ENCODE measurements at places on chromosomes 16 and 17. TPM values are rescaled to one million over a fixed set of nuclear protein-coding genes. Genes with fewer than 3 reads are reported as not detected.

Gene BICDL2
- 0.33 TPM for polyA plus RNA-seq

Gene KRT37
- not detected for polyA plus RNA-seq

Gene KRTAP4-1
- polyA plus RNA-seq = not detected

Gene KRT24
- not detected for polyA plus RNA-seq

Gene SRL
- 0.22 TPM for polyA plus RNA-seq

DNA sequence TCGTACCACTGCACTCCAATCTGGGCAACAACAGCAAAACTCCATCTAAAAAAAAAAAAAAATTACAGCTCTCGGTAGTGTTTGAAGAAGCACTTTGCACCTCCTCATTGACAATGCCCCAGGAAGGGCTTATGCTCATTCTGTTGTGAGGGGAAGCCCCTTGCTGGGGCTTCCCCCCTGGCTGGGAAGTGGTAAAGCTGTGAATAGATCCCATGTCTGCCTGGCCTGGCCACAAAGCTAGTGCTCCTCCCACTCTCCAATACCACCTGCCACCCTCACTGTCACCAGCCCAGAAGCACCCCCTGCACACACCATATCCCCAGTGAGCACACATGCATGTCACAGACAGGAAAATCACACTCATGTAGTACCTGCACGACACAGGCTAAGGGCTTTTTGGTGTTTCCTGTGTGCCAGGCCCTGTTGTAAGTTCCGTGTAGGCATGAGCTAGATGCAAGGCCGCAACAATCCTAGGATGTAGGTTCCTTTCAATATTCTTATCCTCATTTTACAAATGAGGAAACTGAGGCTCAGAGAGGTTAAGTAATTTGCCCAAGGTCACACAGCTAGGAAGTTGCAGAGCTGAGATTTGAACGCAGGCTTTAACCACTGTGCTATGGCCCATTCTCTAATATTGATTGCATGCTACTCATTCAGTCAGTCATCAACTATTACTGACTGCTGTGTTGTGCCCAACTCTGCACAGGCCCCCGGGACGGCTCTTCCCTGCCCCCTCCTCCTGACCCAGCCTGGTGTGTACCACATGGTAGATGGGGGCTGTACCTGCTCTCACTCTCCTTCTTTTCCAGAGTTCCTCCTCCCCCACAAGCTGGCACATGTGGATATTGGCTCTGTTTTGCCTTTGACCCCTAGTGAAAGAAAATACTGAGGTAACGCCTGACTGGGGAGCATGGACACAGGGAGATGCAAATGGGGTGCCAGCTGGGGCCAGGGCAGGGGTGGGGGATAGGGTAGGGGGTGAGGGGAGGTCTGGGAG lies 11.9 kb upstream of the COL1A1 start:
- DNase-seq = no peak
- H3K4me1 ChIP-seq = peaks cover 3% of the 10 kb centered on the region
- H3K36me3 ChIP-seq = no peaks in the 10 kb centered on the region
- no peak overlapping the region for H3K4me3 ChIP-seq
- no peaks in the 10 kb centered on the region for H3K27me3 ChIP-seq
- H3K27ac ChIP-seq = no peak overlapping the region

- no peak for DNase-seq
- H3K36me3 ChIP-seq = no peaks in the 10 kb centered on the region
- H3K4me3 ChIP-seq = no peak overlapping the region
Measured at GRCh38 chr16:2976673-2977072, 3.6 kb downstream of the PKMYT1 start.

- H3K27ac ChIP-seq = no peak overlapping the region
- no peaks in the 10 kb centered on the region for H3K4me1 ChIP-seq
- H3K4me3 ChIP-seq = no peak overlapping the region
- DNase-seq = no peak
- H3K27me3 ChIP-seq = no peaks in the 10 kb centered on the region
- no peaks in the 10 kb centered on the region for H3K36me3 ChIP-seq
Measured at GRCh38 chr16:54591816-54592246, 305.2 kb upstream of the IRX3 start.

DNA sequence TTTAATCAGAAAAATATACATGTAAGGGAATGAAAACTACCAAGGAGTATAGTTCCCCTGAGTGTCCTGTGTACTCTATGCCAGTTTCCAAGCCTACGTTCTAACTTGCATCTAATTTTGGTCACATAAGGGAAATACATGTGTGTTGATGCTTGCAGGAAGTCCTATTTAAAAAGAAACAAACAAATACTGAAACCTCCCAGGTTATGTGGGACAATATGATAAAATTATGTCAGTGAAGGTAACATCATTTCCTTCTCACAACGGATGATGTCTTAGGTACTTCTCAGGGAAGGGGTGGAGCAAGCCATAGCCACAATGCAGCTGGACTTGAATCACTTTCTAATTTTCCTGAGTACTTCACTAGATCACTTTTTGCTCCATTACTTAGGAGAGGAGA lies 115.9 kb downstream of the ZFHX3 start:
- H3K27me3 ChIP-seq = no peaks in the 10 kb centered on the region
- no peak overlapping the region for H3K4me3 ChIP-seq
- H3K4me1 ChIP-seq = peaks cover 13% of the 10 kb centered on the region
- no peak for DNase-seq
- peak overlapping the region; percentile 10 for H3K27ac ChIP-seq

DNA sequence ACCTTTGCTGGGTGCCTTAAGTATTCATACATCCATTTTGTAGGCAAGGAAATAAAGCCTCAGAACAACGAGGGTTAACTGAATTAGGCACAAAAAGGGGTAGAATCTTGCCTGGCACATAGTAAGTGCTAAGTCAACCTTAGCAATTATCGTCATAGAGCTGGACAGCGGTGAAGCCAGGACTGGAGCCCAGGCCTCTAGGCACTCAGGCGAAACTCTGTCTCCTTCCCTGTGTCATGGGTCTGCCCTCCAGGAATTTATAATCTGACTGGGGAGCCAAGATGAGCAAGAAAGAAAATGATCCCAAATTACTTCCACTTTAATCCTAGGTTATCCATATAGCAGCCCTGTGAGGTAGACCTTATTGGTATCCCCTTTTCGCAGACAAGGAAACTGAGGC lies 61.4 kb downstream of the KATNIP start:
- no peaks in the 10 kb centered on the region for H3K4me1 ChIP-seq
- no peak for DNase-seq
- H3K4me3 ChIP-seq = no peak overlapping the region

GRCh38 chr16:85398050-85398451 lies 215.1 kb upstream of the GSE1 start:
- H3K4me1 ChIP-seq = no peaks in the 10 kb centered on the region
- H3K4me3 ChIP-seq = no peak overlapping the region

GRCh38 chr16:77112746-77113145 lies 78.2 kb upstream of the MON1B start:
- H3K4me1 ChIP-seq = no peaks in the 10 kb centered on the region
- no peak overlapping the region for H3K4me3 ChIP-seq
- H3K27ac ChIP-seq = no peak overlapping the region
- H3K27me3 ChIP-seq = no peaks in the 10 kb centered on the region
- no peaks in the 10 kb centered on the region for H3K36me3 ChIP-seq

- no peak for DNase-seq
- H3K4me3 ChIP-seq = no peak overlapping the region
- no peaks in the 10 kb centered on the region for H3K27me3 ChIP-seq
- peaks cover 11% of the 10 kb centered on the region for H3K36me3 ChIP-seq
- H3K4me1 ChIP-seq = peaks cover 14% of the 10 kb centered on the region
Measured at GRCh38 chr17:81002409-81003361, 11.0 kb downstream of the CHMP6 start.

- H3K27me3 ChIP-seq = no peaks in the 10 kb centered on the region
- no peak for DNase-seq
Measured at GRCh38 chr16:3495176-3495575, at the start of gene C16orf90. C16orf90 (minus strand) TSS chr16:3495489; CDS start chr16:3495421, 68 bp downstream.

GRCh38 chr16:19114359-19115147 lies 789 bp downstream of the ITPRIPL2 start:
- H3K4me1 ChIP-seq = peaks cover 36% of the 10 kb centered on the region
- peak overlapping the region; percentile 70 for H3K4me3 ChIP-seq
- H3K27me3 ChIP-seq = no peaks in the 10 kb centered on the region
- DNase-seq = peak; percentile 36
- H3K27ac ChIP-seq = peak overlapping the region; percentile 87

DNA sequence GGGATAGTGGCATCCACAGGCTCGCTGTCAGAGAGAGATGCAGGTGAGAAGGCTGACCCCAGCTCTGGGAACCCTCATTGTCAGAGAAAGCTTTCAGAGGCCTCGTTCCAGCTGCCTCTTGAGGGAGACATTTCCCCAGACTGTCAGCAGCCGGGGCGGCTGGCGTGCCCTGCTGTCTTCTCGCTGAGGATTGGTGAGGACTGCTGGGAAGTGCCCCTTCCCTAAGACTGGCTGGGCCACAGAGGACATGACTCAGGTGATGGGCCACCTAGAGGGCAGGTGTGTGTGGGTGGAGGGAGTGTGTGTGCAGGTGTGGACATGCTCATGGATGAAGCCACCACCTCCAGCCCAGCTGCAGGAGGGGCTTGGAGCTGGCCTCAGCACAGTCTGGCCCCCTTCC lies 25.3 kb downstream of the SPACA3 start:
- H3K36me3 ChIP-seq = no peaks in the 10 kb centered on the region
- no peaks in the 10 kb centered on the region for H3K4me1 ChIP-seq
- peak; percentile 21 for DNase-seq
- H3K27ac ChIP-seq = no peak overlapping the region
- no peak overlapping the region for H3K4me3 ChIP-seq

Data from liver (tissue), 10 donors.